Thoracic aorta (tissue), 2 donors: ENCODE measurements at places on chromosomes 12 and 14. TPM values are rescaled to one million over a fixed set of nuclear protein-coding genes. Genes with fewer than 3 reads are reported as not detected.

Gene CPNE6
- 2.4 TPM for total RNA-seq

Gene YBX3
- 238 TPM for total RNA-seq

Gene SSTR1
- total RNA-seq = 0.85 TPM

Gene EGLN3
- total RNA-seq = 11.4 TPM

Gene TMEM119
- 4.6 TPM for total RNA-seq

Gene GDF3
- not detected for total RNA-seq

Gene PRIM1
- 2.3 TPM for total RNA-seq

Gene ORMDL2
- 16.2 TPM for total RNA-seq
